Activated naive CD4-positive, alpha-beta T cell (primary cell): ENCODE measurements at places on chromosomes 11 and 22.

- no peak for DNase-seq
Observed at GRCh38 chr11:107293677-107294344, 163.8 kb downstream of the CWF19L2 start.

DNA sequence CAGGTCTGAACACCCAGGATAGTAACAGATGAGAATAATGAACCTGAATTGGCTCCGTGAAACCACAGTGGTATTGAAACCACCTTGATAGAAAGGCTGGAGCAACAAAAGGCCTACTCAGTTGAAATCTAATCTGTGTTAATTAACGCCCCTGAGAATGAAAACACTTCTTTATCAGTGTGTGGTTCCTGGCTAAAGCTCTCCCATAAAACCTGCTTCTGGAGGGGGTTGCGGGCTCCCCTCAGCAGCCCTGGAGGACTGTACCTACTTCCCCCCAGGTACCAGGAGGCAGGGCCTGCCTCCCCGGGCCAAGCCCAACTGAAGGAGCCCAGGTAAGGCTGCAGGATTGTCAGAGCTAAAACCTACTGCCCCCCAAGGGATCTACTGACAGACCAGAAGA is 54.6 kb downstream of the PLEKHA7 start:
- DNase-seq = no peak

DNA sequence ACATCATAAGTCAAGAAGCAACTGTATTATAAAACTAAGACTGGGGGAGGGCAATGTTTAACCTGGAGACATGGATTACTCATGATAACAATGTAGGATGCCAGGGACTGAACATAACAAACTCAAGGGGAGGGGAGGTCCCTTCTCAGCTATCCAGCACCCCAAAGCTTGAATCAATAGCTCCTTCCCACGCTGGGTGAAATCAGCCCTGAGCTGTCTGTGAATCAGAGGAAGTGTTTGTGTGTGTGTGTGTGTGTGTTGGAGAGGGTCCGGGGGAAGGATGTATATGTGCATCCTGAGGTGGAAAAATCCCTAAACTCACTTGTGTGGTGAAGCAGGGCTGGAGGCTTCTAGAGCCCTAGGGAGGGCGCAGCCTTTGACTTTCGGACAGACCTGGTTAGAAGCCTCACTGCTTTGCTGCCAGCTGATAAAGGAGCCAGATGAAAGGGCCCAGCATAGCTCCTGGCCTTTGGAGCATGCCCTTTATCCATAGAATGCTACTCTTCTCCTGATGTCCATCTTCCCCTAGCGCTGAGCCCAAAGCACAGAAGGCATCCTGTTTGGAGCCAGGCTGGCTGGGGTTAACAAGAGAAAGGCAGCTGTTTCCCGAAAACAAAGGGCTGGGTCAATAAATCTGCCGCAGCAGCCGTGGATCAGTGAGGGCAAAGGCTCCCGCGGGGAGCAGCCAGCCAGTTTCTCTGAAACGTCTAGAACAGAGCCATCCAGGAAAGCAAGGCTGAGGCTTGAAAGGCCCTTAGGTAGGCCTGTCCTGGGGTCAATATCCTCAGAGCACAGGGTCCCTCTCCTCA is 35.8 kb downstream of the TNKS1BP1 start:
- no peak for DNase-seq

- no peak for DNase-seq
Observed at GRCh38 chr11:31141789-31142188, 227.8 kb downstream of the DCDC1 start.

GRCh38 chr11:14644226-14645014 is 816 bp downstream of the PDE3B start:
- no peak for DNase-seq

- DNase-seq = no peak
Observed at GRCh38 chr11:129657866-129658525, 157.7 kb upstream of the TMEM45B start.

DNA sequence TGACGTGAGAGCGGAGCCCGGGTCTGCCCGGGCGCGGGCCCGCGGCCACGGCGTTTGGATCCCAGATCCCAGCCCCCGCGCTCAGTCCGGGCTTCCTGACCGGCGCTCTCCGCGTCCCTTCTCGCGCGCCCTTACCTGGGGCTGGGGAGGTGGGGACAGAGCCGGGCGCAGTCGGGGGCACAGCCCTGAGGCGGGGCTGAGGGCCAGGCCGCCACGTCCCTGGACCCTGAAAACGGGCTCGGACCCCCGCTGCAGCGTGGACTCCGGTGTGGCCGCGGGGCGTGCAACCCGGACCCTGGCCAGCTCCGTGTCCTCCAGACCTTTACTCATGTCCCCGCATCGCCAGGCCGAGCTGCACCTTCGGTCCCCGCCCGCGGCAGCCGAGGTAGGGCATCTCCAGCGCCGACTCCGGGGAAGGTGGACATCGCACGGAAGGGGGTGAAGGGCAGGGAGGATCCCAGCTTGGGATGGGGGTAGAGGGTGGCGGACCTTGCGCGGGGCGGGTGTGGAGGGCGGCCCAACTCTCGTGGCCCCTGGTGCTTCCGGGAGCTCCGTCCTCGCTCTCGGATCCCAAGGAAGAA is 9.9 kb upstream of the AIFM3 start:
- DNase-seq = no peak

- DNase-seq = no peak
Observed at GRCh38 chr22:47567126-47568090, 805.0 kb downstream of the TBC1D22A start.

- no peak for DNase-seq
Observed at GRCh38 chr11:6570691-6571427, 32.6 kb downstream of the RRP8 start.

GRCh38 chr11:23236826-23237555 is 376.7 kb upstream of the CCDC179 start:
- no peak for DNase-seq

GRCh38 chr11:91792779-91793262 is 431.8 kb upstream of the FAT3 start:
- DNase-seq = no peak

- DNase-seq = no peak
Observed at GRCh38 chr11:115665175-115665821, 161.1 kb upstream of the CADM1 start.

- no peak for DNase-seq
Observed at GRCh38 chr22:44811141-44811540, 58.8 kb downstream of the ARHGAP8 start.

- no peak for DNase-seq
Observed at GRCh38 chr11:37905707-37906417, 1307.8 kb upstream of the RAG2 start.

DNA sequence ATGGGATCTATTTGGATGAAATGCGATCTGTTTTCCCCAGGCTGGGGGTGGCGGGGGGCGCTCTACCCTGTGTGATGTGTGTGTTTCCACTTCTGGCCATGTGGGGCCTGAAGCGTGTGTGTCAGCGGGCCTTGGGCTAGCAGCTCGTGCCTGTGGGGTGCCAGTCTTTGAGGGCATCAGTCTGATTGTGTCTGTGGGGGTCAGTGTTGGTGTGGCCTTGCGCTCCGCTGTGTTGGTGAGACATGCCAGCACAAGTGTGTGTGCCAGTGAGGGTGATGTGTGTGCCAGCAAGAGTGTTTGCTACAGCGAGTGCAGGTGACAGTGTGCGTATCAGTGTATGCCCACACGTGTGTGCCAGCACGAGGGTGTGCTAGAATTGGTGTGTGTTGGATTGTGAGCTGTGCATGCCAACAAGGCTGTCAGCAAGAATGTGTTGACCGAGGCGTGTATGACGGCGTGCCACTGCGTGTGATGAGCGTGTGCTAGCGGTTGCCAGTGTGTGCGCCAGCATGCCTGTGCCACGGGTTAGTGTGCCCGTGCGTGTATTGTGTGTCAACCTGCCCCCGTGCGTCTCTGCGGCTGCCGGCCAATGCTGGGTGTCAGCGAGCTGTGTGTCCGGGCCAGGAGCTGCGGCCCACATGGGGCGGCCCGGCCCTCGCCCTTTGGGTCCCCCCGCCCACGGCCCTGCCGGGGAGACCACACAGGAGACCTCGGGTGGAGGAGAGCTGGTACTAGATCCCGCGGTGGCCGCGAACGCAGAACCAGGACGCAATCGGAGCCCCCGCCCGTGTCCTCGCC is 519 bp downstream of the ARRB1 start:
- DNase-seq = no peak

GRCh38 chr22:49811020-49811791 is 16.5 kb downstream of the BRD1 start:
- no peak for DNase-seq

- DNase-seq = peak; percentile 97
Observed at GRCh38 chr11:57657194-57658022, at the start of gene CLP1. CLP1 (plus strand) TSS chr11:57657762; CDS start chr11:57659477, 1,715 bp downstream.

DNA sequence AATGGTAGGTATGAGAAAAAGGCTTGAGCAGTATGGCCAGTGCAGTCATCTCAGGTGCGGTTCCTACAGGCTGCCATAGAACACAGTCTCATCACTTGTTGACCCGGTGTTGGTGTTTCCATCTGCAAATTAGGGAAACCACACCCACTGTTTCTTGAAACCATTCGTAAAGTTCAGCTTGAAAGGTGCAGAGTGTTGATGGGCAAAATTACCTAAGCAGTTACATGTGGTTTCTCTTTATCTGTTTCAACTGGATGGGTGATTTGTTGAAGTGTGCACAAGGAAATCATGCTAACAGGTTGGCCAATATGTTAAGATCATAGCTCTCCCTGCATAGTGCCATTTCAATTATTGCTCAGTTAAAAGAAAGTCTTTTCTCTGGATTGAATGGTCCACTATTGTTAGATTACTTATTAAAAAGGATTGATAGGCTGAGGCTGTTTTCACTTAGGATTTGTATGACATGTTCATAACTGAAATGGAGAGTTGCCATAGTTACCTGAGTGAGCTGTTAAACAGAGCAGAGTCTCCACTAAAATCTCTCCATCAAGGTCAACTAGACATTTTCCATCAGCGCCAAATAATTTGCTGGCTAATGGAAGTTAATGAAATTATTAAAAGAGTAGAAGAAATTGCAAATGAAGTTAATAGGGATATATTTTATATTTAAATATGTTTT is 203.1 kb upstream of the MTMR2 start:
- DNase-seq = no peak

GRCh38 chr11:116193321-116194131 is 579.3 kb downstream of the BUD13 start:
- no peak for DNase-seq

DNA sequence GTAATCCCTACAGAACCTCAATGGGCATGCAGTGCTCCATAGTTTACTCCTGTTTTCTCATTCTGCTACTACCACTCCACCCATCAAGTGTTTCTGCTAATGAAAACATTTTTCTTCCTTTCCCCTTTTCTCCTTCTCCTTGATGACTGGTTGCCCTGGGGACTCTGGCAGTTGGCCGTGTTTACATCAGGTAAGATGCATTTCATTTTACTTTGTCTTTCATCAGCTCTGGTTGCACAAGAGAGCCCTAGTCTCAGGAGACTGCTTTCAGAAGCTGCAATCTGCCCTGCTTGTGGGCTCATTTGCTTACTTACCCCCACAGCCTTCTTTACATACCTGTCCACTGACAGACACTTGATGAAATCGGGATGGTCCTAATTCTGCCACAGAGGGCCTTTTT is 19.6 kb upstream of the LIMK2 start:
- no peak for DNase-seq

- no peak for DNase-seq
Observed at GRCh38 chr11:77647654-77648305, 10.2 kb upstream of the CLNS1A start.

- peak; percentile 10 for DNase-seq
Observed at GRCh38 chr11:128884703-128885338, 6.3 kb upstream of the KCNJ5 start.

- no peak for DNase-seq
Observed at GRCh38 chr22:31148953-31149627, 8.8 kb upstream of the PLA2G3 start.

DNA sequence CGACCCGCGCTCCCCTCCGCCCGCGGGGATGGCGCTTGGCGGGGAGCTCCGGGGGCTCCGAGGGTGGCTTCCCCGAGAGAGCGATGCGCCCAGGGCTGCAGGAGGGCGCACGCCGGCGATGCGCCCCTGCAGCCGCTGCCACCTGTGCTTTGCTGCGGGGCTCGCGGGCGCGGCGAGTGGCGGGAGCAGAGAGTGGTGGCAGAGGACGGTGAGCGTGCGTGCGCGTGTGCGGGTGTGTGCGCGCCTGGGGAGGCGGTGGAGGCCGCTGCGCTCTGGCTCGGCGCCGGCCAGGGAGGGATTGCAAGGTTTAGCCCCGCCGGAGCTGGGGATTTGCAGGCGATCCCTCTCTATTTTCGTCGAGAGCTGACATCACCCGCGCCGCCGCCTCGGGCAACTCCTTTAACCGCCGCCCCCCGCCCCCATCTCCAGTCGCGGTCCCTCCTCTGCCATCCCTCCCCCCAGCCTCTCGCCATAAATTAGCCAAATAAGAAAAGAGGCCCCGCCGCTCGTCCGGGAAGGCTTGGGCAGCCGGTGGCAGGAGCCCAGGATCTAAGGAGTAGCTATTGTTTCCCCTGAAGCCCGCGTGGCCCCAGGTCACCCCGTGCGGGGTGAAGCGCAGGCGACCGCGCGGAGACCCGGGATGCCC is at the start of gene SLC1A2:
SLC1A2 (minus strand) TSS at position 375 of the 646 bp plus-strand sequence. CDS start 592 bp downstream, outside the sequence.
- no peak for DNase-seq

GRCh38 chr22:22569218-22569617 is 10.2 kb upstream of the PRAME start:
- no peak for DNase-seq

DNA sequence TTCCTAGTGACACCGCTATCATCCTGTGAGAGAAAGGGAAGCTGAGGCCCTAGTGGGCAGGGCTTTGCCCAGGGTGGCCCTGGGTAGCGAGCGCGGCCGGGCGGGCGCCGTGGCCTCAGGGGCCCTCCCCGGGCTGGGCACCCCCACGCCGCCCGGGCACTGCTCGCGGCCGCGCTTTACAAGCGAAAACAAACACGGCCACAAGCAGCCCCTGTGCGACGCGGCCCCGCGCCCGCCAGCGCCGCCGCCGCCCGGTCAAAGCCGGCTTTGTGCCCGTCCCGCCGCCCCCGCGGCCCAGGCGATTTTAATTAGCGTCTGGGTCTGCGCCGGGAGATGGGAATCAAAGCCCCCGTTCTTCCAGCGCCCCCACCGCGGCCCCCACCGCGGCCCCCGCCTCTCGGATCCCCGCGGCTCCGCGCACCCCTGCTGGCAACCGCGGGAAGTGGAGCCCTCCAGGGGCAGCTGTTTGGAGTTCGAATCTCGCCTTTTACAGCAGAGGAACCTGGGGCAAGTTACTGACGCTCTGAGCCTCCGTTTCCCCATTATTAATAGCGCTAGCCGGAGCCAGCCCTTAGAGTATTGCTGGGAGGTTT is 47.9 kb downstream of the CHRDL2 start:
- no peak for DNase-seq

- DNase-seq = no peak
Observed at GRCh38 chr11:128882451-128882850, 8.7 kb upstream of the KCNJ5 start.

DNA sequence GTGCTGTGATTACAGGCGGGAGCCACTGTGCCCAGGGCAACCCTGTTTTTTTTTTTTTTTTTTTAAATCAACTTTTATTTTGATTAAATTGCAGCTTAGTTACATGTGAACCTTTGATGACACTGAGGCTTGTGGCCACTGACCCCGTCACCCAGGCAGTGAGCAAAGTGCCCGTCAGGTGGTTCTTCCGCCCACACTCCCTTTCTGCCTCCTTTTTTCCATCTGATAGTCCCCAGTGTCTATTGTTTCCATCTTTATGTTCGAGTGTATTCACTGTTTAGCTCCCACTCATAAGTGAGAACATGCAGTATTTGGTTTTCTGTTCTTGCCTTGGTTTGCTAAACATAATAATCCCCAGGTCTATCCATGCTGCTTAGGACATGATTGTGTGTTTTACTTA is 110.9 kb upstream of the GRK3 start:
- no peak for DNase-seq
